ENCODE measurements at places on chromosomes 11 and 22.

- DNase-seq, result no peak
These were observed 244.2 kb downstream of the ETS1 start for GRCh38 chr11:128343135-128343514.

DNA sequence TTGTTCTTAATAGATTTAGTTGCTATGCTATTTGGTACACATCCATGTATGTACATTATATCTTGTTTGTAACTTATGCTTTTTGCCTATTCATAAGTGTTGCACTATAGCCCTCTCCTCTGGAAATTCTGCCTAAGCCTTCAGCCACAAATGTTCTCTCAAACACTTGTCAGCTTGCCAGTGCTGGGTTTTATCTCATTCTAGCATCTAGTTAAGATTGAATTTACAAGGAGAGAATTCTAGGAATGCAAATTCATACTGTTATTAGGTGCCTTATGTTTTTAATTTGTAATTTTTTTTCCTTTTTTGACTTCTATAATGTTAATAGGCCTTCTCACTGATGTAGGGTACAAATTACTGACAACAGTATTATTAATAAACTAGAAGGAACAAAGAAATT, 14.6 kb upstream of the CTSC start:
- DNase-seq, result no peak

DNA sequence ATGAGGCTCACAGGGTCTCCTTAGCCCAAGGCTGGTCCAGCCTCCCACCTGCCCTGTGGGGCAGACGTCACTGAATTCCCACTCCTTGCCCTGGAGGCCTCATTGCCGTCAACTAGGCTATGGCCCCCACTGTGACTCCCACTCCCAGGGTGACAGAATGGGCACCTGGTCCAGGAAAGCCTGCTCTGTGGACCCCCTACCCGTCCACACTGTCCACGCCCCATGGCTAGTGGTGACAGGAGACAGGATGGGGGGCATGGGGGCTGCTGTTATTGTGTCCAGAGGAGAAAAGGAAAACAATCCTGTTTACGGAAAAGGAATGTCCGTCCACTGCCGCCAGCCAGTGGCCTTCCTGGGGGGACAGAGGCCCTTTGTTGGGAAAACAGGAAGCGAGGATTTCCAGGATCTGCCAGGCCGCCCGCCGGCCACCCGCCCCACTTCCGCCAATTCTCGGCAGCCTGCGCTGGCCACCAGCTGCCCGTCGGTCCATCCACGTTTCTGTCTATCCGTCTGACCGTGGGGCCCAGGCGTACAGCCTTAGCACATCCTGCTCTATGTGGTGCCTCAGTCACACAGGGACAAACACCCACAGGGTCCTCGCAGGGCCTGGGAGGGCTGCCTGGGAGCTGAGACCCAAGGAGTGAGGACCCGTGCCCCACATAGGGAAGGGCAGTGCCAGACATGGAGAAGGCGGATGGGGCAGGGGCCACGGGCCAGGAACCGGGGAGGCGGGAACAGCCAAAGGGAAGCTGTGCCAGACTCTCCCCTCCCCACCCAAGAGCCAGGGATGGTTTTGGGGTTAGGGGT, 19.5 kb downstream of the CRELD2 start:
- DNase-seq, result no peak

DNA sequence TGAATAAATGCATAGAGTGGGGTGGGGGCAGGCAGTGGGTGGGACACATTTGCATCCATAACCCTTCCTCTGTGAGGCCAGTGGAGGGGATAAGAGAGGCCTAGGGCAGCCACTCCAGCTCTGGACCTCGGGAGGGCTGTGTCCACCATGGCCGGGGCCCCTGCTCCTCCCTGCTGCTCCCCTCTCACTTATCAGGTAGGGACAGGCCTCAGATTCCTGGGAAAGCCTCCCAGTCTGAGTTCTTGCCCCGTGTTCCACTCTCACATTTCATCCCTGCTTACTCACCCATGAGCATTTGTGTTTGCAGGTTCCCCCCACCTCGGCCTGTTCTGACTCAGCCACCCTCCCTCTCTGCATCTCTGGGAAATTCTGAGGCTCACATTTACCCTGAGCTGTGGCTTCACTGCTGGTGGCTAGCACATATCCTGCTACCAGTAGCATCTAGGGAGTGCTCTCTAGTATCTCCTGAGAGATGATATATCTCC, 128.7 kb upstream of the TOP3B start:
- DNase-seq, result no peak
